ENCODE measurements at places on chromosomes 16 and 17.

DNA sequence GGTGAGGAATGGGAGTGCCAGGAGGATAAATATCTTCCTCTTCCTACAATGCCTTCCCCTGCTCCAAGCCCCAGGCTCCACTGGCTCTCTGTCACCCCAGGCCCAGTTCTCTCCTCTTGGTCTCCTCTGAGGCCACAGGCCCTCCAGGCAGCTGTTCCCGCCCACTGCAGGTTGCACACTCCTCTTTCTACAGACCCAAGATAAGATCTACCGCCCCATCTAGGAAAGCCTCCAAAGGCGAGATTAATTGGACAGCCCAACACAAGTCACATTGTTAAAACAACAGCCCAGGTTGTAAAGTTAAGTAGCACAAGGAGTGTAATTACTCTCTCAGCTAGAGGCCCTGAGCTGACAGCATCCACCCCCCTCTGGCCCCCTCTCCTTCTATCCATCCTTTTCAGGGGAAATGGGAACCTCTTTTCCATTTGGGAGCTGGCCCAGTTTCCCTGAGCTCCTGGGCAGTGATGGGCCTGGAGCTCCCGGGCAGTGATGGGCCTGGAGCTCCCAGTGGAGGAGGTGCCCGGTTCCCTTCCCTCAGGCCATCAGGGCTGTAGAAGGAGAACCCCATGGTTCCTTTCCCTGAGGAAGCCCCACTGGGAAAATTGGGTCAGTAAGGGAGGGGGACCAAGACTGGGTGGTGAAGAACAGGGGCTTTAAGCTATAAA is 7.3 kb downstream of the DLX4 start:
- no peak for DNase-seq

- no peak for DNase-seq
Observed at GRCh38 chr16:81639348-81639747, 139.7 kb upstream of the PLCG2 start.

GRCh38 chr17:43352579-43353331 is 46.0 kb upstream of the ARL4D start:
- DNase-seq: no peak

DNA sequence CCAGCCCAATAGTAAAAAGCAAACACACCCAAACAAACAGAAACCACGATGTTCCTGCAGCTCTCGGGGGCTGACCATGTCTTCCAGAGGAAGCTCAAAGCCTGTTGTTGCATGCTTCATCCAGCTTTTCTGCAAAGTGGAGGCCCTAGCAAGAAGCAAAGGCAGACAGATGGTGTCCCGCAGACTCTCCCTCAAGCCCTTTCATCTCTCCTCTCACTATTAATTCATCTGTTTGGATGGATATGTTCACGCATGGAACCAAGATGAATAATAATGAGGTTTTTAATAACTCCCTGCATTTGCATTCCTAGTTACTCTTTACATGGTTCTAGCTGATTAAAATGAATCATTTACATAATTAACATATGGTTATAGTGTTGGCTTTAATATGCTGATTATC is 36.6 kb downstream of the RBFOX1 start:
- DNase-seq: no peak

DNA sequence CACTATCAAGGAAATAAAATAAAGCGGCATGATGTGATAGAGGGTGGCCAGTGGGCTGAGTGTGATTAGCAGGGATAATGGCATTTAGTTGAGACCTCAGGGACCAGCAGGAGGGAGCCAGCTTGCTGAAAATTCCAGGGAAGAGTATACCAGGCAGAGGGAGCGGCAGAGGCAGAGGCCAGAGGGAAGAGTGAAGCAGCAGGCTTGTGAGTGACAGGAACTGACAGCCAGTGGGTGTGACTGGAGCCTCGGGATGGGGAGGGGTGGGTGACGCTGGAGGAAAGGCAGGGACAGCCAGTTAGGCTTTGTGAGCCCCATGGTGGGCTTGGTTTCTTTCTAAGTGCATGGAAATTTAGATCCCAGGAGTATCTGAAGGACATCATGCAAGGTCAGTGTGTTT is 209.7 kb upstream of the CACNG3 start:
- DNase-seq: no peak

DNA sequence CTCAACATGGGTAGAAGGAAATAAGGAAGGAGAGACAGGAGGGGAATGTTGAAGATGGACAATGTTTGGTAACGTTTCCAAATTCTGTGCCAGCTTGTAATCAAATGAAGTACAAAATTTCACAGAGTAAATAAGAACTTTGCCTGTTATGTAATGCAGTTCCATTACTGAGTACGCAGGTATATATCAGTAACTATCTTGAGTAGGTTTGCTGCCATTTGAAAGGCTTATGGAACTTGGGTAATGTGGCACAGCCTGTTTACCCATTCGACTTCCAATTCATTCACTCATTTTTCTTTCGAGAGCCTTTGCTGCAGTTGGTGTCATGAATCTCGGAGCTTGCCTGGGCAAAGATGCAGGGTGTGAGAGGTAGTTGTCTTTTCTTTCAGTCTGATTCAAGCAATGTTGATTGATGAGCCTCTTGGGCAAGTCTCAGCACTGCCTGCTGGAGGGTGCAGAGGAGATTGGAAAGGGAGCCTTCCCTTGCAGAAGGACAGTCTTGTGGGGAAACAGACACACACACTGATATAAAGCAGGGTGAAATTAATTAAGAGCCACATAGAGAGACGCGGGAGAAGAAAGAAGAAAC is 53.4 kb downstream of the ZNF18 start:
- no peak for DNase-seq

DNA sequence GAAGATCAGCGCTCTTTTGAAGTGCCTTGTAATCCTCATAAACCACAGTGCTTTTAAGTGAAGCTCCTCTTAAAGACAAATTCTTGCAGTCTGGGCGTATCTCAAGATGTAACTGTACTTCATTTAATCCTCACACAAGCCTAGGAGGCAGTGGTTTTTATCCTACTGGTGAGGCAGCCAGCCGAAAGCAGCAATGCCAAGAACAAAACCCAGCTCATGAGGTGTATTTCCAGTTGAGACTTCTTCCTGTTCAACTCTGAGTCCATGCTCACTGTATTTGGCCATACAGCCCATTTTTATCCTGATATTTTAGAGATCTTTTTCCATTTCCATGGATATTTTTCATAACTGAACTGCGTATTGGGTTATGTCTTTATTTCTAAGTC is 13.7 kb downstream of the CTRB2 start:
- no peak for DNase-seq

GRCh38 chr17:60798576-60798975 is 120.9 kb downstream of the BCAS3 start:
- no peak for DNase-seq

DNA sequence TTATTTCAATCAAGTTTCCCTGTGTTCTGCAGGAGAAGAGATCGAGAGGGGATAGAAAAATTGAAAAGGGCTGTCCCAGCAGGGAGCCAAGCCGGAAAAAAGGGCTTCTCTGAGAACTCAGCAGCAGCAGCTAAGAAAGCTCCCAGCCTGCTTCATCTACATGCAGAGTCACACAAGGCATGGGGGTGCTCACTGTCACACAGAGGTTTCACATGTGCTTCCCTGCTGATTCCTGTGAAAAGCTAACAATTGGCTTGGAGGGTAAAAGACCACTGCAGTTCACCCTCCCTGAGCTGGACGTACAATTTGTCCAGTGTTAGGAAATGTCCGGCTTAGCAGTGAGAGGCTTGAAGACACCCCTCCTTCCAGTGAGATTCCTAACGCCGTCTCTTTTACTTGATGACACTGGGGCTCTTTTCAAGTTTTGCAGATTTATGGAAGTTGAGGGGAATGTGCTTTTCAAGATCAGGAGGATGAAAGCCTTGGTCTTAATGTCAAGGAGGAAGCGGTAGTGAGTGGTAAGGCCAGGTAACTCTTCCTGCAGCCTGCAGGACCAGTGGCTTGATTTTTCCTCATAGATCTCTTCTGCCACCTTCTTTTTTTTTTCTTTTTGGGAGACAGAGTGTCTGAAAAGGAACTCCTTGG is 85.6 kb downstream of the WNT3 start:
- DNase-seq: no peak

- DNase-seq: no peak
Observed at GRCh38 chr17:16349431-16349830, 3.8 kb downstream of the CENPV start.

DNA sequence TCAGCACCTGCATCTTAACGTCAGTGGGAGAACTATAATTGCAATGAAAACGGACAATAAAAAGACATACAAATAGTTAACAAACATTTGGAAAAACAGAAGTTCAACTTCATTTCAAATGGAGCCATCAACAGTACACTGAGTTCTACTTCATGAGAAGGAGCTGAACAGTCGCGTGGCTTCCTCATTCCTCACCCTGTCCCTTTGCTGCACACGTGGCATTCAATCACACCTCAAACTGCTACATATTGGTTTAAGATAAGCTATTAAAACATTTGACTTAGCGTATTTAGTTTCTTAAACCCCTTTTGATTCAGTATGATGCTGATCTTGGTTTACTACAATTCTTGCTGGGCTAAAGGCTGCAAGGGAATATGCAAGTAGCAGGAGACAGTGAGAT is 76.8 kb downstream of the CDK5R1 start:
- no peak for DNase-seq

GRCh38 chr17:43634591-43635125 is 27.1 kb downstream of the MEOX1 start:
- no peak for DNase-seq

DNA sequence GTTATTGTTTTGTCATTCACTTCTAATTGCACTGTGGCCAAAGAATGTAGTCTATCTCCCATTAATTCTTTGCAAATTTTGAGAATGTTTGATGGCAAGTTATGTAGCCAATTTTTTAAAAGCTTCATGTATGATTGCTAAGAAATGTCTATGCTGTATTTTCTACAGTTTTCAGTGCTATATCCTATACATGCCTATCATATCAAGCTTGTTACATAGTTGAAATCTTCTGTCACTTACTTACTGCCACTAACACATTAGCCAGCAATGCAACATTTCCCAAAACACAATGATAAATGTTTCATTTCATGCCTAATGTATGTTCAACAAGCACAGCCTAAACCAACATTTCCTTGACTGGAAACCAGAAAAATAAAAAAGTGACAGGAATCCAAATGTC is 292.4 kb upstream of the AXIN2 start:
- no peak for DNase-seq

DNA sequence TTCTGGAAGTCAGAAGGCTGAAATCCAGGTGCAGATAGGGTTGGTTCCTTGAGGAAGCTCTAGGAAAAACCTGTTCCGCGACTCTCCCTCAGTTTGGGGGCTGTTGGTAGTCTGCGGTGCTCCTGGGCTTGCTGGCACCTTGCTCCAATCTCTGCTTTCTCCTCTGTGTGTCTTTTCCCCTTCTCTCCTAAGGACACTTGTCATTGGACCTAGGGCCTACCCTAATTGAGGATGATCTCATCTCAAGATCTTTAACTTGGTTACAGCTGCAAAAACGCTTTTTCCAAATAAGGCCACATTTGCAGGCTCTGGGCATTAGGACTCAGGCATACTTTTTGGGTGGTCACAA is 12.9 kb upstream of the CACNG4 start:
- DNase-seq: no peak

DNA sequence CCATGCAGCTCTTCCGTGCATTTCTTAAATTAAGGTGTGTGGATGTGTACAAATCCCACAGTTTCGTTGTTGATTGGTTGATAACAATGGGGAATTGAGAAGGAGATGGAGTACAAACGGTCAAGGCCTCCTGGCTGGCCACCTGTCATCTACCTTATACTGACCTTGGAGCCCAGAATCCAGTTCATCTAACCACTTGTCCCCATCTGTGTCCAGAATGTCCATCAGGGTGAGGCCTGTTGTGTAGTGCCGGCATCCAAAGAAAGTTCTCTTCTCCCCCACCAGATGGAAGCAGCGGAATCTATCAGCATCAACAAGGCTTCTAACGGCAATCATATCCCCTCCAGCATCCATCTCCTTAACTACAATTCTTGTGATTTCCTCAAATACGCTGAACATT is 1.5 kb downstream of the GSDMB start:
- no peak for DNase-seq

DNA sequence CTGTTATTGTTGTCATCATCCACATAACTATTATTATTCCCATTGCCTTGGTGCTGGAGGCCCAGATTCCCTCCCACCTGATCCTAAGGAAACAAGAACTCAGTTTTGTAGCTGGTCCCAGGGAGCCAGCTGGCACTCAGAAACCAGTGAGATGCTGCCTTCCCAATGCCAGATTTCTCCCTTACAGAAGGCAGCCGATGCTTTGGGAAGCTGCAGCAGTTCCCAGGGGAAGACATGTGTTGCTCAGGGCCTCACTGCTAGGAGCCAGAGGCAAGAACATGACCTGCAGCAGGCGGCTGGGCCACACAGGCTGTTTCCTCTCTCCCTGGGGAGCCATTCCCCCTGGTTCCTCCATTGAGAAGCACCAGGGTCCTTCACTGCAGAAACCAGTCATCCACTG is 59.9 kb upstream of the GRIN2A start:
- DNase-seq: no peak

- no peak for DNase-seq
Observed at GRCh38 chr17:58974354-58974753, 132.3 kb downstream of the TRIM37 start.

DNA sequence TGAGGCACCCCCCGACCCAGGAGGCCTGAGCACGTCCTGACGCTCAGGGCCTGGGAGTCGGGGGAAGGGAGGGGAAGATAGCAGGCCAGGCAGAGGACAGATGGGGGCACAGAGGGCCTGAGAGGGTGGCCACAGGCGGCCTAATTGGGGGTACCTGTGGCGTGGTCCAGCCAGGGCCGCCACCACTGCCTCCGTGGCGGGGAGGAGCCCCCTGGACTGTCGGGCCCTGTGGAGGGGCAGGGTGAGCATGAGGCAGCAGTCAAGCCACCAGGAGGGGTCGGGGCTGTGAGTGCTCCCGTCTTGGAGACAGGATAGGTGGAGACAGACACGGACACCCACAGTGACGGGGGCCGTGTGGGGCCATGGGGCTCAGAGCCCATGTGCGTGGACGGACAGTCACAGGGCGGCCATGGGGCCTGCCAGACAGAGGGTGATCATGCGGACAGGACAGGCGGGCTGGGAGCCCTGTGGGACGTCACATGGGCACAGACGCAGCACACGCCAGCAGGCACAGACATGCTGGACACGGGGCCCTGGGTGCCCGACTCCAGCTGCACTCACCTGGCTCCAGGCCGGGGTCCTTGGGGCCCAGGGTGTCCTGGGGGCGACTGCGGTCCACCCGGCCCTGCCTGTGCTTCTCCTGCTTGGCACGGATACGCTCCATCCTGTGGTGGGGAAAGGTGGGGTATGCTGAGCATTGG is 18.7 kb downstream of the CTU2 start:
- DNase-seq: no peak

GRCh38 chr17:56976941-56977608 is 856 bp upstream of the SCPEP1 start:
- DNase-seq: no peak

DNA sequence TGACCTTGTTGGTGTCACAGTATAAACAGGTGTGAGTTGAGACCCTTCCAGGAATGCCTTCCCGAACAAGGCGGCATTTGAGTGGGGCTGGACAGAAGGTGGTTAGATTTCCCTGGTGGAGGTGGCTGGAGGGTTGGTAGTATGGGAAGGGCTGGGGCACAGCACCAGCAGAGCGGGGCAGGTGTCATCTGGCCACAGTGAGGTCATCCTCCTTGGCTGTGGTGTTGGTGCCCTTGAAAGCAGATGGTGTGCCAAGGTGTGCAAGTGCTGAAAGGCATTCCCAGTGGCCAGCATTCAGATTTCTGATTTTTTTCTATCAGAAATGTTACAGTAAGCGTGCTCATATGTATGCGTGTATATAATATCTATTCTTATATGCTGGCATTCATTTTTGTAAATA is 126.6 kb downstream of the LAT start:
- DNase-seq: no peak
